ENCODE measurements at places on chromosomes 12 and 14.

DNA sequence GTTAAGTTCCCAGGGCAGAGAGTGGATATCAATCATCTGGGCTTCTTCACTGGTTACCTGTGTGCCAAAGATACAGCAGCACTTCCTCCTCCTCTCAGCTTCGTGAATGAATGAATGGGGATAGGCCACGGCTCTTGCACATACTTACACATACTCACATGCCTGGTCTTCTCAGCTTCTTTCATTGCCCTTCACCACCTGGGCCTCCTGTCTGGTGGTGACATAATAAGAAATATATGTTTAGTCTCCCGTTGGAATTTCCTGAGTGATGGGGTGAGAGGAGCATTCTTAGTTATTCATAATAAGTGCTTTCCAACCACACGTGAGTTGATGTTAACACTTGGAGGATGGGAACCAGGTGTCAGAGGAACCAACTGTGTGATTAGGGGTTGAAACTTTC, 268.1 kb upstream of the RMST start:
- DNase-seq = no peak

- DNase-seq = no peak
These were observed 31.4 kb upstream of the RAP1B start for GRCh38 chr12:68579254-68579653.

GRCh38 chr14:79274641-79275291, 936.5 kb downstream of the DIO2 start:
- DNase-seq = no peak

DNA sequence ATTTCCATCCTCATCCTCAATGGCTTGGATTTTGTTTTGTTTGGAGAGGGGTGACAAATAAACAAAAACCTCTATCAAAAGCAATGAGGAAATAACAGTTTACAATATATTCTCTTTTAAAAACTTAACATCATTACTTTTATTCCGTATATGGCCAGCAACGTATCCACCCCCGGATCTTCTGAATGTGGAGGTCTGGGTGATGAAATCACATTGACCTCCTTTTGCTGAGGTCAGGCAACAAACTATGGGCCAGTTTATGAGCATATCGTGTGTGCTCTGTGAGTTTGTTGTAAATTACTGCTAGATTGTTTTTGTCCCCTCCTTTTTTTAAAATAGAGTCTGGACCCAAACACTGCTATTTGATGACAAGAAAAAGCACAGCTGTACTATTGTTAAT, 178.1 kb downstream of the BCAT1 start:
- no peak for DNase-seq

DNA sequence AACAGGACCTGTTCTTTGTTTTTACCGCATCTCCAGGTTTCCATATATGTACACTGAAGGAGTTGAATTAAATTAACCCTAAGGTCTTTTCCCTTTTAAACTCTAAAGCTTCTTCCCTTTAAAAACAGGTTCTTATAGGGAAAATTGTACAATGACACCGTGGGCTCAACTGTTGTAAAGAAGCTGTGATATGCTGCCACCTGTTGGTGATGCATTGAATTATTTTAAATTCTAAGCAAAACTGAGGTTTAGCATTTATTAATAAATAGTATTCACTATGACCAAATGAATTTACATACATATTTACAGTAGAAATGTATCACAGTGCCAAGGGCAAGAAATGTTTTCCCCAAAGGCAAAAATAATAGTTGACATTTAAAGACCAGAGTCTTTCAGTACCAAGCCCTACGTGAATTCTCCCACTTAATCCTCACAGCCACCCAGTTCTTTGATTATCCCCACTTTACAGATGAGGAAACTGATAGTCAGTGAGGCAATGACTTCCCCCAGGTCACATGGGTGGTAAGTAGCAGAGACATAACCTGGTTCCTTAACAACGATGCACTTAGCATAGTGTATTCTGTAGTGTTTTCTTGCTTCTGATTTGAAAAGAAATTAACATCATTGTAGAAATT, 35.7 kb upstream of the TMEM263 start:
- no peak for DNase-seq

- no peak for DNase-seq
These were observed 625 bp upstream of the ABHD12B start for GRCh38 chr14:50871228-50871627.
